Bronchial epithelial cell (primary cell): ENCODE measurements at places on chromosomes 2 and 18. TPM values are rescaled to one million over a fixed set of nuclear protein-coding genes. Genes with fewer than 3 reads are reported as not detected.

DNA sequence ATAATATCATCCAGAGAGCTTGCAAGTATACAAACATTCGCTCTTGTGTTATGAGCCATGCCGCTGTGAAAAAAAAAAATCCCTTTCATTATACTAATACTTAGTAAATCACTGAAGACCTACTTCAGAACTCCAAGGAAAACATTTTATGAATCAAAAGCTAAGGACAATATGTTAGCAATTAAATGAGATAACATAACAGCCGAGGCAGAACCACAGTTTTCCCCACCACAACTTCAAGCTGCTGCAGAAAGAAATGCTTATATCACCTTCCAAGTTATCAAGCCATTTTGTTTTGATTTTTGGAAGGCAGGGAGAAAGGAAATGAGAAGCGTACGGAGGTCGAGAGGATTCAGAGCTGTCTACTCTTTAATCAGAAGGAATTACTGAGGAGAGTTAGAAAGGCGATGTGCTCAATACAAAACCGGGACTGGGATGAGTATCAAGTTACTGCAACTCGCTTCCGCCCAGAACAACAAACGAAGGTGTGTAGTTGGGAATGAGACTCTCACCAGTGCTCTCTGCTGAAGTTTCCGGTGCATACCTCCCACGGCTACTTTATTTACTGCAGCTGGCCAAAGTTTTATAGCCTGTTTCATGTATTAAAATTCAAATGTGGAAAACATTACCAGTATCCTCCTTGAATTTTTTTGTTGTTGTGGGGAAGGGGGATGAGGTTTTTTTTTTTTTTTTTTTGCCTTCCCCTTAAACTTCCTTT lies 292.2 kb upstream of the CCDC68 start:
- peak; percentile 65 for DNase-seq

DNA sequence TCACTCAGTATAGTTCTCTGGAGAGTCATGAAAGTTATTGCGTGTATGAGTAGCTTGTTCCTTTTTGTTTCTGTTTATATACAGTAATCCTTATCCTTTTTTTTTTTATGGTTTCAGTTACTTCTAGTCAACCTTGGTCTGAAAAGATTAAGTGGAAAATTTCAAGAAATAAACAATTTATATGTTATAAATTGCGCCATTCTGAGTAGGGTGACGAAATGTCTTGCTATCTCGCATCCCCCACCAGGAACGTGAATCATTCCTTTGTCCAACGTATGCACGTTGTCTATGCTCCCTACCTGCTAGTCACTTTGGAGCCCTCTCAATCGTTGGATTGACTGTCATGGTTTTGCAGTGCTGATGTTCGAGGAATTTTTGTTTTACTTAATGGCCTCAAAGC lies 60.4 kb downstream of the FAM117B start:
- DNase-seq = no peak

PCARE gene
- total RNA-seq = not detected in 2 replicates

GRCh38 chr18:13232971-13233786 lies 14.6 kb downstream of the LDLRAD4 start:
- DNase-seq = no peak

ABHD3 gene
- total RNA-seq = 10.5 and 17.3 TPM in 2 replicates

DNA sequence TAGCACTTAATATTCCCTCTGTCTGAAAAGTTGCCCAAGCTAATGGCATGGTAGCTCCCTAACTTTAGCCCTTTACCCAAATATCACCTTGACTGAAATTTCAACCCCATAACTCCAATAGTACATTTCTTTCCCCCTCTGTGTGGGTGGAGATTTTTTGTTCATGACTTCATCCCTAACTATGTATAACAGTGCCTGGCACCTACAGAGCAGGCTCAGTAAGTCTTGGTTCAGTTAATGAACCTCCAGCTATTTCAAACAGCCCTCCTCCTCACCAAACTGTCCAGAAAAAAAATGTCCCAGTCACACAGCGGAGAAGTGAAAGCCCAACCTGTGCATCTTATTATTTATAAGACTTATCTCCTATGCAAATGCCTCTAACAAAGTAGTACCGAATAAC lies 18.6 kb downstream of the BUB1 start:
- peak; percentile 48 for DNase-seq

DNA sequence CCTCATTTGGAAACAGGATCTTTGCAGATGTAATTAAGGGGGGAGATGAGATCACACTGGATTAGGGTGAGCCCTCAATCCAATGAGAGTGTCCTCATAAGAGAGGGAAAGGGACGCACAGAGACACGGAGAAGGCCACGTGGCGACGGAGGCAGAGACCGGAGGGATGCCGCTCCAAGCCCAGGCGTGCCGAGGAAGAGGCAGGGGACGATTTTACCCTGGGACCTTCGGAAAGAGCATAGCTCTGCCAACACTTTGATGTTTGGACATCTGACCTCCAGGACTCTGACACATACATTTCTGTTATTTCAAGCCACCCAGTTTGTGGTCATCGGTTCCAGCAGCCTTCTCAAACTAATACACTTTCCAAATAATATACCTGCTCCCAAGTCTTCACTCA lies 84.4 kb upstream of the ZCCHC2 start:
- no peak for DNase-seq

DNA sequence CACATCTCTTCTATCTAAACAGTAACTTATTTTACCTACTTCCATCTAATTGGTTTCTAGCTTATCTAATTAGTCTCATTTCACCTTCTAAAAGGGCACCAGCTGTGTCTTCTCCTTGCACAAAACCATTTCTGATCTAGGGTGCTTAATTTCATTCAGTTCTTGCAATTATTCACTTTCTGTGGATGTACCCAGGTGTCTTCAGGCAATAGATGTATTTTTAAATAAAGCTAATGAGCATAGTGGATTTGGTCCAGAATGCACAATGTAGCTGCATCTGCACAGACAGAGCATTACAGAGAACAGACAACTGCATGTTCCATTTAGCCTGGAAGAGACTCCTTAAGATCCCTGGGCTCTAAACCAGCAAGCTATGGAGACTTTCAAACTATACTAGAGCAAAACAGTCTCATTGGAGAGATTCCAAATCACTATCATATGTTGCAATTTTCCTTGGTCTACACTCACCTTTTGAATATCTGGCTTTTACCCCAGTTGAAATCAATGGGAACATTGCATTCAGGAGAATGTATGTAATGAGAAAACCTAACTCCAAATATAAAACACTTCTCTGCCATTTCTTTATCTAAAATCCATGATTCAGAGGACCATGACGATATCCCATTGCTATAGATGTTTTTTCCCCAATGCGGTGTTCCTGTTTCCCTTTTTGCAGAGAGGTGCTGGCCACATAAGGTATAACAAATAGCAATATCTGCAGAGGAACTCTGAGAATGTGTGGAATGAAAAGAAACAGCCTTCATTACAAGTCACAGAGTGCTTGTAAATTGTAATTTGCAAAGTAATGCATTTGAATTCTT lies 3.5 kb upstream of the RFX8 start:
- DNase-seq = no peak

DNA sequence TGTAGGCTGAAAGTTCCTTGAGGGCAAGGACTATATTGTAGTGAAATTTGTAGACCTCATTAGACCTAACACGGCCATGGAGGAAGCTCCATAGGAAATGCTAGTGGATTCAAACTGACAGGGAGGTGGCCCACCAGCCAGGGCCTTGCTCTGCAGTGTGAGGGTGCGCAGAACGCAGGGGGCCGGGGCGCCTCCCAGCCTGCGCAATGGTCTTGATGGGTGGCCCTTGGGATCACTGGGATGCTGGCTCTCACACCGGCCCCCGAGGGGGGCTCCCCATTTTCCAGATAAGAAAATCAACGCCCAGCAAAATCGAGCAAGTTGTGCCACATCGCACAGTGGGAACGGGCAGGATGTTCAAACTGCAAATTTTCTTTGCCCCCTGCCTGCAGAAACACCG lies 655.4 kb downstream of the GALR1 start:
- DNase-seq = no peak

GRCh38 chr2:173831312-173832229 lies 133.6 kb downstream of the SP3 start:
- no peak for DNase-seq

DNA sequence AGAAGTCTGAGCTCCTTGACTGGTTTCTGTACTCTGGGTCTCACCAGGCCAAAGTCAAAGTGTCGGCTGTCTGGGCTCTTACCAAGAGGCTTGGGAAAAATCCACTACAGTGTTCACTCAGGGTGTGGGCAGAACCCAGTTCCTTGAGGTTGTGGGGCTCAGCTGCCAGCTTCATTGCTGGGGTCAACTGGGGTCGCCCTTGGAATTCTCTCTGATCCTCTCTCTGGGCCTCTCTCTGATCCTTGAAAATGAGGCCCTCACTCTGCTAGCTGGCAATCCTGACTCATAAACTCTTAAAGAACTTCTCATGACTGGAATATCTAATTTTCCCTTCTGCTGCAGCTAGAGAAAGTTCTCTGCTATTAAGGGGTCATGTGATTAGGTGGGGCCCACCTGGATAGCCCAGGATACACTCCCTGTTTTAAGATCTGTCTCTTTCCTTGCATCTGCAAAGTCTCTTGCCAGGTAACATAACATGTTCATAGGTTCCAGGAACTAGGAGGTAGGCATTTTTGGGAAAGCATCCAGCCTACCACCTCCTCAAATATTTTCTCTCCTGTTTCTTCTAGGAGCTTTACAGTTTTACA lies 66.3 kb downstream of the SP110 start:
- DNase-seq = no peak
